ENCODE measurements at places on chromosomes 4 and X.

DNA sequence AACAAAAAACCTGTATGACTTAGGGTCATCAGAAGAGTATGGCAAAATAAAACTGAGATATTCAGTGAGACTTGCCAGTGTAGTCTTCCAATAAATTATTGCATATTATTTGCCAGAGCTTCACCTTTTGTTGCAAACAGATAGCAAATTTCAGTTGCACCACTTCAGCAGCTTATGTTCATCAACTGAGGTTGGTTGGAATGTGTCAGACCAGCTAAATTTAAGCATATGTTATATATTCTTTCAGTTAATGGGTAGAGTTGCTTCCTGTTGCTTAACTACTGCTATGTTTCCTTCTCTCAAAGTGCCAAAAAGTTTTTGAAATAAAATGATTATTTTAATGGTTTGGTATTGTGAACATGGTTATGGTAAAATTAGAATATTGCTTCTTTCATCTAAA, 61.5 kb downstream of the GALNT7 start:
- no peak for DNase-seq

DNA sequence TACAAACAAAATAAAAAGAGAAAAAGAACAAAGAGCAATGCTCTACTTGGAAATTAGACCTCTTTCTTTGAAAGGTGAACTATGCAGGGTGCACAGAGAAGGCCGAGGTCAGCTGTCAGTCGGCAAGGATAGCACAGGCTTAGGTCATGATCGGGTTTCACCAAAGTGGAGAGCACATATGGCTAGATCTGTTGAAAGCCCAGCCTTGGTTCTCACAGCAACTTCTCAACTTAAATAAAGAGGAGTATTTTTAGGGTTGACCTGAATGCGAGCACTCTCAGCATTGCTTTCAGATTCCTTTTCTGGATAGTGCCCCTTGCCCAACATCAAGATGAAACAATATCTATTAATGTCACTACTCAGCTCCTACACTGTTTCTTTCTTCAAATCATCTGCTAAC, 122.9 kb upstream of the GPC4 start:
- no peak for DNase-seq

- DNase-seq = no peak
Measured at GRCh38 chrX:3244203-3244743, 102.2 kb downstream of the MXRA5 start.

DNA sequence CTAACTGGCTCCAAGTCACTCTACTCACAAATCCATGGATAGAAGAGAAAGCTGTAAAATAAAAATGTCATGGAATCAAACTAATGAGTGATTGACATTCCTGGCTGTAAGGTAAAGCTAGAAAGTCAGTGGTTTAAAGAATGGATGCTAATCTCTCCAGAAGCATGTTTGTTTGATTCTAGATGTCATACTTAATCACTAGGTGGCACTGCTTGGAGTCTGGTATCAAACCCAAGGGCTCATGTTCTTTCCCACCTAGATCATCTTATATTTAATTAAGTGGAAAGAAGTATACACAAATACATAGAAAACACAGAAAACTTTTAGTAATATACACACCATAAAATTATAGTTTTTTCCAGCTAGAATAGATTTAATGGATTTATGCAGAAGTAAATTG, 2666.6 kb downstream of the PCDH7 start:
- DNase-seq = no peak

DNA sequence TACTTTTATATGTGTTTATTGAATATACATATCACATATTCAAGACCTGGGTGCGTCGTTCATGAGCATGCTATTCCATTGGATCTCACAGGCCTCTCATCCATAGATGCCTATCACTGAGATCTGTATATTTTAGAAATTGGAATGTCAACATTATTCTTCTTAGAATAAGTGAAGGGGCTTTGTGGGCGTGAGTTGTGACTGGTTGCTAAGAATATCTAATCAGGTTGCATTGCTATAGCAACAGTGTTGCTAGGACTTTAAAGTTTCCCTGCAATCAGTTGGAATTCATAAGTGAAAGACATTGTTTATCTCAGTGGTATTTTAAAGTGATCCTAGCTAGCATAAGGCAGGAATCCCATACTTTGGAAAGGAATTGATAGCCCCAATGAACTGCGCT, 36.7 kb upstream of the ANK2 start:
- no peak for DNase-seq

Measured in substantia nigra (tissue), 51 donors.